ENCODE measurements at places on chromosomes 3 and 15.

DNA sequence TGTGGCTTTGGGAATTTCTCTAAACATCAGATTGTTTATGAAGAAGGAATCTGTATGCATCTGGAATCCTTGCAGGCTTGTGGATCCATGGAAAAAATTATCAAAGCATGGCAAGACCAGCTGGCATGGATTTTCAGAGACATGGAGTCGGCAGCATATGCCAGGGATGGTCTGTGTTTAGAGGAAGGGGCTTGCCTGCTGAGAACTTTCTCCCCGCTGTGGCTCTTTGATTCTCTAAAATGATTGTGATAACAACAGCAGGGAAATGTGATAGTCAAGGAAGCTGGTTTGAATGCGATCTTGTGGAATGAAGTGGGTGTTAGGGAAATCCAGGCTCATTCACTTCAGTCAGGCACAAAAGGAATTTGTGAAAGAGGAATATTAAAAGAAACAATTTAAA, 245.7 kb upstream of the THRB start:
- DNase-seq: no peak

DNA sequence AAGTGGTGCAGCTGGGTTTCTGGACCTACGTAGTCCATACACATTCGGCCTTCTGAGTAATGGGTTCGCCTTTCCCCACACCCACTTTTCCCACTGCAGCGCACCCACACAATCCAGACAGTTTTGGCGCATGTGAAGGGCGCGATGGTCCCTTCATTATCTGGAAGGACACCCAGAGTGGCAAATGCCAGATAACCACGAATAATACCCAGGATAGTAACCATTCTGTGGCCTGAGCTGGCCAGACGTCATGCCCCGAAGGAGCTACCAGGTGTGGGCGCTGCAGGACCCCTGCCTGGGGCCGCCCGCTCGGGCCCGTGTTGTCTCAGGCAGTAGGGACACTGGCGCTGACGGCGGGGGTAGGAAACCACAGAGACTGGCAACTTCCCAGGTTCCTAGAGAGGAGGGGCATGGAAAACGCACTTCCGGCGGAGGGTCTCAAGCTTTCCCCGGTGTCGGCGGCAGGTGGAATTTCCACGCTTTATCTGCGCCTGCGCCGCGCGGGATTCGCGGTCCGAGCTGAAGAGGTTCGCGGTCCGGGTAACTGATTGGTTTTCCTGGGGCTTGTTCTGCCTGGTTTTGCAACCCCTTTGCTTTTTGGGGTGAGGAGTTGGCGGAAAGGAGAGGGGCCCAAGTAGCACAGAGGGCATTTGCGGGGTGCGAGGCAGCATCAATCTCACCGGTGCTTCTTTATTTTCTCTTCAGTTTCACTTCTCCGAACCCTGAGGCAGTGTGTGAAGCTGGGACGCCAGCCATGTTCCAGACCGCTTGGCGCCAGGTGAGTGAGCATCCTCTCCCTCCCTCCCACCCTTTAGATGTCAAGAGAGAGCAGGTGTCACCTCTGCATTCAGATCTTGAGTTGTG, at the start of gene ZNF620:
ZNF620 (plus strand) TSS at position 441 of the 864 bp plus-strand sequence; CDS start at position 755, 314 bp downstream.
- peak; percentile 88 for DNase-seq

- no peak for DNase-seq
Measured at GRCh38 chr3:41974223-41974622, 12.3 kb upstream of the ULK4 start.

DNA sequence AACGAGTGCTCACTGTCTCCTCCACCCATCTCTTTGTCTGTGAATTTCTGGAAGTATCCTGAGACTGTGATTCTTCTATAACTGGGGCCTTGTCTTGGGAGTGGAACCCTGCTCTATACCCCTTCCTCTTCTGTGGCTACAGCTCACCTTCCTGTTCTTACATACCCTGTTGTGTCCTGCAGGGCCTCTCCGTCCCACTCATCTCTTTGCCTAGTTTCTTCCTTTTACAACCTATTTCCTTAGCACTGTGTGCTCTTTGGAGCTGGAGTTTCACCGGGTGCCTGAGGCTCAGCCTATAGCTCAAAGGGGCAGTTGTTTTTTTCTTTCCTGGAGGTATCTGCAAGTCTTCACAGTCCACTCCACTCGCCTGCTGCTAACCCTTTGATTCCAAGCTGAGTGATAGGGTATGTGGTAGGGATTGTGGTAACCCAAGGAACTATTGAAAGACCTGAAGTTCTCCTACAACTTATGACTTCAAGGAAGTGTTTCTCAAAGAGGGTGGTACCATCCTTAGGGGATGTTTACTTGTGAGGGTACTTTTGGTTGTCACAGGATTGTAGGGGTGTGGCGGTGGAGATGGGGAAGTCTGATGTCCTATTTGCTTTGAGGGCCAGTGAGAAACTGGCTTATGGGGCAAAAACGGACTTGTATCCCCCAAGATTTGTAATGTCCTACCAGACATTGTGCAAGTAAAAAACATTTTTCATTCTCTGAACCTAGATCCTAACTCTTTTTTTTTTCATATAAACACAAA, 66.6 kb upstream of the ARL8B start:
- DNase-seq: no peak

- DNase-seq: no peak
Measured at GRCh38 chr3:189714991-189715961, 84.1 kb downstream of the TP63 start.

DNA sequence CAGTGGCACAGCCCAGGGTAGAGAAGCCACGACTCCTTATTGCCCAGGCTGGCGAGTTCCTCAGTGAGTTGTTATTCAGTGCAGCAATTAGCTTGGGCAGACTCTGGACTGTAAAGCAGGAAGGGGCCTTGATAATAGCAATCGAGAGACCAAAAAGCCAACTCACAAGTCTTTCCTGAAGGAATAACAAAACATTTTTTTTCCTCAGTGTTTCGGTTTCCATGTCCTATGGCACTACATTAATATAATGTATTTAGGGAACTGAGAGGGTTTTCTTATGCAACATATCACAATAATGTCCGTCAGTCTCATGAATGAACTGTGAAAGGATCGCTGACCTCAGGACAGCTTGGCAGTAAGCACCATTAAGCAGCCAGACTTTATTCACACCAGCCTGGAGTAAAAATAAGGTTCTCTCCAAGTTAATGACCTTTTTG, 248.9 kb upstream of the TBL1XR1 start:
- no peak for DNase-seq

GRCh38 chr3:53056442-53056841, 10.6 kb upstream of the SFMBT1 start:
- no peak for DNase-seq

DNA sequence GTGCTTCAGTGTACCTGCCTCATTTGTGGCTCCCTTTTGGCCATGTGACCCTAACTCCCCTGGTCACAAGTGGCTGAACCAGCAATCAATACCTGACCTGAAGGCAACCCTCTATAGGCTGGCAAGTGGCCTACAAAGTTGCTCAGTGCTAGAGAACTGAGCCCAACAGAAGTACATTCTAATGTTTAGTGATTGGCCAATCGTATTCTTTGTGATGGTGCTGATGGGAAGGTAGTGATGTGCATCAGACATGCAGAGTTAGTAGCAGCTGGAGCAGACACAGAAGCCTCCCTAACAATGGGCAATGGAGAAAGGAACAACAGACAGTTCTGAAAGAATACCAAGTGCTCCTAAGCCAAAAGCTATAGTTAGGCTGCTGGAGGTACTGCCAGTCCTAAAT, 10.4 kb upstream of the ATOSA start:
- no peak for DNase-seq

GRCh38 chr3:147410526-147411237, 1.5 kb downstream of the ZIC1 start:
- no peak for DNase-seq

DNA sequence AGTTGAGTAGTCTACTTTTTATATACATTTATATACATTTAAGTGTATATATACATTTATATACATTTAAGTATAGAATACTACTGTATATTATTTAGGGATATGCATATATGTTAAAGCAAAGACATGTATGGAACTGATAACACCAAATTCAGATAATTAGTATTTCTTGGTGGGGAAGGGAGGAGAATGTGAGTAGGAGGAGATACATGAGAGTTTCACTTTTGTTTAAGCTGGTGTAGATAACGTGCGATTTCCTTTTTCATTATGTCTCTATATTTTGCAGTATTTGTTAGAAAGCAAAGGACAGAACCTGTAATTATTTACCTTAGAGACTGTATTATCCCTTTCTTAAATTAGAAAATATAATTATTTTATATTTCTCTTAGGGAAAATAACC, 16.6 kb upstream of the NIT2 start:
- DNase-seq: no peak

GRCh38 chr3:28343144-28343543, 5.4 kb upstream of the ZCWPW2 start:
- no peak for DNase-seq

DNA sequence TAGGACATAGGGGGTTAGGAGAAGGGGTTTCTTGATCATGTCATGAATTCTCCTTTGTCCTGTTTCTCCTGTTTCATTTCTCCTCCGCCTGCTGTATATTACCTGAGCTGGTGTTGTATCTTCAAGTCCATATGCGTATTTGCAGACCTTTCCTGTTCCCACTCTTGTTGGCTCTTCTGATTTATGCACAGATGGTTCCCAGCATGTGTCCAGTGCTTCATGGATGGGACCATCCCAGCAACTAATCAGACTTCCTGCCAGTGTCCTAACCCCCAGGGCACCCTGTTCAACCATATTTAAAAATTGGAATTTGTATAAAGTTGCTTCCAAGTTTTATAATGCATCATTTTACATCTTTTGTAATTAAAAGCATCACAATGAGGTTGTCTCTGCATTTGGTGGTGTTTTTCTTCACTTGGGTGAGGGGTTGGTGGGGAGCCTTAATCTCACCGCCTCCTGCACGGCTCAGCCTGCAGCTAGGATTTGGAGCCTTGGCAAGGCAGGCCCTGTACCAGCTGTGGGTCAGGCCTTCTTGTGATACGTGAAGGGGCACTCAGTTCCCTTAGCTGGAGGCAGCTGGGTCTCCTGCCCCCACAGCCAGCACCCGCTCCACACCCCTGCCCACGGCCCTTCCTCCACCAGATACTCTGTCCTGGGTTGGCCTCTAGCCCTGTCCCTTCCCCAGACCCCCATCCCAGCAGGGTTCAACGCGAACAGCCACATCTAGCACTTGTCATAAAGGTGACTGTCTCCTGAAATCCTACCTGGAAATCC, 72.0 kb upstream of the BLM start:
- no peak for DNase-seq

DNA sequence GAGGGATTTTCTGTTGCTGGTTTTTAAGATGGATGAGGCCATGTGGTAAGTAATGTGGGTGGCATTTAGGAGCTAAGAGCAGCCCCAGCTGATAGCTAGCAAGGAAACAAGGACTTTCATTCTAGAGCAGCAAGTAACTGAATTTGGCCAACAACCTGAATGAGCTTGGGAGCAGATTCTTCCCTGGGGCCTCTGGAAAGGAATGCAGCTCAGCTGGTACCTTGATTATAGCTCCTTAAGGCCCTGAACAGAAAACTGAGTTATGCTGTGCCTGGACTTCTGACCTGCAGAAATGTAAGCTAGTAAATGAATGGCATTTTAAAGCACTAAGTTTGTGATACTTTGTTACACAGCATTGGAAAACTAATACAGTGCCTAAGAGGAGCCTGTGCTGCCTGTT, 565.5 kb downstream of the PDCD6IP start:
- DNase-seq: no peak

DNA sequence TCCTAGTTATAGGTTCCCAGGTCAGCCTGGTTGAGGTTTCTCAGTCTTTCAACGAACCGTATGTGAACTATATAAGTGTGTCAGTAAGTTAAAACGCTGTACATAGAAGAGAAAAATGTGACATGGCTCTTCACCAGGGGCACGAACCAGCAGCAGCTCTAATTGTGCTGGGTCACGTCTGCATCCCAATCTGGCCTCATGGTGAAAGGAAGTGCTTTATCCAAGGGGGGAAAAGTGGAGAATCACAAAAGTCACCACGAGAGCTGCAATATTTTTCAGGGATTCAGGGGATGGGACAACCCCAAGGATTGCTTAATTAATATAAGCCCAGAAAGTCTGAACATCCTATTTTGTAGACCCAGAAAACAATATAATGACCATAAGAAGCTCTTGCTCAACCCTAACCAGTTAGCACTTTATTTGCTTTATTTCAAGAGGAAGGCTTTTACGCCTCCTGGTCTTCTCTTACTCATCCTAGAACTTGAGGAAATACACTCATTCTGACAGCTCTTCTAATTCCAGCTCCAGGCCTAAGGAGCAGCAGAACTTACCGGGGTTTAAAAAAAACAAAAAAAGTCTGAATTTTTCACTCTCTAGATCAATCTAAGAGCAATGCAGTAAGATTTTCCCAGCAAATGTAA, 16.5 kb downstream of the ANXA2 start:
- DNase-seq: no peak

GRCh38 chr15:79994615-79995014, 23.6 kb upstream of the BCL2A1 start:
- DNase-seq: peak; percentile 41

GRCh38 chr15:70669006-70669602, 94.3 kb downstream of the UACA start:
- DNase-seq: no peak
